ENCODE measurements at places on chromosomes 6 and 20.

- peak overlapping the region; percentile 12 for H3K4me3 ChIP-seq
- peak overlapping the region; percentile 83 for H3K27ac ChIP-seq
- peaks cover 51% of the 10 kb centered on the region for H3K36me3 ChIP-seq
These were observed 108.4 kb downstream of the RTN4IP1 start for GRCh38 chr6:106520711-106521401.

GRCh38 chr6:104462811-104463599 is 396.7 kb downstream of the HACE1 start:
- no peaks in the 10 kb centered on the region for H3K4me1 ChIP-seq
- H3K4me3 ChIP-seq: no peak overlapping the region
- H3K27ac ChIP-seq: no peak overlapping the region
- no peak for DNase-seq
- H3K27me3 ChIP-seq: no peaks in the 10 kb centered on the region

DNA sequence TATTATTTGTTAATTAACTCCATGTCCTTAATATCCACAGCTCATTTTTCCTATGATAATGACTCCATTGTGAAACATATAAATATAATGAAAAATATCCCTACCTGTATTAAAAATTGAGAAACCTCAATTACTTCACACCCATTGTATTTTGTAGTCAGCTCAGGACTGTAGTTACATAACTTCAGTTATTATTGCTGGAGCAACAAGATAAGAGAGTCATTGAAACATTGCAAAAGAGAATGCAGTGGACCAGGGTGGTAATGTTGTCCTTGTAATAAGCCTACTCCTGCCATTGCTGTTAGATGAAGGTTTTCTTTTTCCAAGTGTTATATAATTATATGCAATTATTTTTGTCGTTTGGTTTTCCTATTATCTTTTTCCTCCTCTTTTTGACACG is 184.4 kb downstream of the PRL start:
- H3K27me3 ChIP-seq: no peaks in the 10 kb centered on the region
- peaks cover 17% of the 10 kb centered on the region for H3K4me1 ChIP-seq
- no peak overlapping the region for H3K4me3 ChIP-seq

- no peak overlapping the region for H3K4me3 ChIP-seq
- no peaks in the 10 kb centered on the region for H3K36me3 ChIP-seq
- peaks cover 23% of the 10 kb centered on the region for H3K4me1 ChIP-seq
These were observed 49.7 kb downstream of the NOL4L start for GRCh38 chr20:32535316-32535952.

DNA sequence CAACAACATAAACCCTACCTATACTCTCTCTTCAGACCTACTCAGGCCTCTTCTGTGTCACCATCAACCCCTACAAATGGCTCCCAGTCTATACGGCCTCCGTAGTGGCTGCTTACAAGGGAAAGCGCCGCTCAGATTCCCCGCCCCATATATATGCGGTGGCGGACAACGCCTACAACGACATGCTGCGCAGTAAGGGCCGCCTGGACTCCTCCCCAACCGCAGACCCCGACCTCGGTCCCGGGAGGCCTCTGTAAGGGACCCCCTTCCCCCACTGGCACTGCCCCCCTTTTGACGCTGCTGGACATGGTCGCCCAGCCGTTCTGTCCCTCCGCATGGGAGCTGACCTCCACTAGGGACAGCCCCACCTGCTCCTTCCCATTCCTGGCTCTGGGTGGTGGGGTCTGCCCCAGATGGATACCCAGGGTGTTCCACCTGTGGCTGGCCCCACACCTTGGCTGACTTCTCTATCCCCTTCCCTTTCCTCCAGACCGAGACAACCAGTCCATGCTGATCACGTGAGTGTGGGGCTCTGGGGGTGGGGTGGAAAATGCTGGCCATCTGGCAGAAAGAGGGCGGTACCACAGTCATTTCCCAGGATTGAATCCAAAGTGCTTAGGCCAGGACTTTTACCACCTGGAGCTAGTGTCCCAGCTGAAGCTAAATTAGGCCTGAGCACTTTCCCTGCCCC is 25.0 kb downstream of the MYH7B start:
- peaks cover 6% of the 10 kb centered on the region for H3K27me3 ChIP-seq
- no peak overlapping the region for H3K4me3 ChIP-seq
- no peak overlapping the region for H3K27ac ChIP-seq
- H3K36me3 ChIP-seq: no peaks in the 10 kb centered on the region
- DNase-seq: no peak

- peaks cover 12% of the 10 kb centered on the region for H3K4me1 ChIP-seq
- H3K27ac ChIP-seq: peak overlapping the region; percentile 84
- DNase-seq: no peak
- H3K27me3 ChIP-seq: no peaks in the 10 kb centered on the region
These were observed 2.6 kb downstream of the GJA1 start for GRCh38 chr6:121437851-121438651.

- DNase-seq: no peak
- H3K36me3 ChIP-seq: no peaks in the 10 kb centered on the region
These were observed 92.5 kb downstream of the SESN1 start for GRCh38 chr6:109002051-109002697.

DNA sequence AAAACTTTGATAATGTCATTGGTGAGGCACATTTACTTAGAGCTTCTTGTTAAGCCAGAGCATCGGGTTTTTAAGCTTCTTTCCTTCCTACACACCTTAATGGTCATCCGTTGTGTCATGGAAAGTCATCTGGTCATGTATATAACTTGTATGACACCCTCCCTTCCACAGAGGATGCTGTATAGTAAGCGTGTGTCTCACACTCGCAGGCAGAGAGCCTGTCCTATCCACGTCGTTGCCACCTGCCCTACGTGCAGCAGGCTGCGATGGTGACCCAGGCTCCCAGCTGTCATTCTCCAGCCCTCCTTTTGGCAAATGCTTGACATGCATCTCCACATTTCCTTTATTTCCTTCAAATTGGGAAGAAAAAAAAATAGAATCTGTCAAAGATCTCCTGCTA is 85.6 kb downstream of the MYB start:
- H3K27ac ChIP-seq: no peak overlapping the region
- no peak for DNase-seq
- H3K36me3 ChIP-seq: no peaks in the 10 kb centered on the region
- H3K4me3 ChIP-seq: no peak overlapping the region
- H3K27me3 ChIP-seq: no peaks in the 10 kb centered on the region
- no peaks in the 10 kb centered on the region for H3K4me1 ChIP-seq

- peaks cover 40% of the 10 kb centered on the region for H3K4me1 ChIP-seq
- no peaks in the 10 kb centered on the region for H3K36me3 ChIP-seq
- H3K4me3 ChIP-seq: peak overlapping the region; percentile 30
- H3K27ac ChIP-seq: no peak overlapping the region
These were observed 11.0 kb downstream of the POU3F2 start for GRCh38 chr6:98845211-98846020.

- no peak overlapping the region for H3K4me3 ChIP-seq
- peaks cover 11% of the 10 kb centered on the region for H3K4me1 ChIP-seq
- no peak overlapping the region for H3K27ac ChIP-seq
- no peaks in the 10 kb centered on the region for H3K36me3 ChIP-seq
These were observed 3.6 kb downstream of the GHRH start for GRCh38 chr20:37257988-37258387.

- DNase-seq: no peak
- H3K36me3 ChIP-seq: no peaks in the 10 kb centered on the region
- no peaks in the 10 kb centered on the region for H3K27me3 ChIP-seq
- no peaks in the 10 kb centered on the region for H3K4me1 ChIP-seq
- no peak overlapping the region for H3K4me3 ChIP-seq
These were observed 140.6 kb upstream of the AHI1 start for GRCh38 chr6:135638108-135638507.

DNA sequence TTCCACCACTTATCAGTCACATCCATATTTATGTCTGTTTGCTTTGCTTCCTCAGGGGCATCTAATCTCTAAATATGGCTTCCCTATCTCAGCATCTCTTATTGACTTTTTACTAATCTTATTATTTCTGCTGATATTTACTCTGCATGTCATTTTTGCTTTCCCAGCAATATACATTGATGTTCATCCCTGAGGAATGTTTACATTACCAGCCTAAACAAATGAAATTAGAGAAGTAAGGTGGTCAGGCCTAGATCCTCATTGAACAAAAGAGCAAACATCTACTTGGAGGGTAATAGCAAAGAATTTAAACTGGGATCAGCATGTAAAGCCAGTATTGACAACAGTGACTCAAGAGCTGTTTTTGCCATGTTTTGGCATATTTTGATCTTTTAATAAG is 546.4 kb downstream of the MMUT start:
- H3K36me3 ChIP-seq: no peaks in the 10 kb centered on the region
- no peak overlapping the region for H3K4me3 ChIP-seq
- no peaks in the 10 kb centered on the region for H3K4me1 ChIP-seq

- DNase-seq: no peak
- H3K36me3 ChIP-seq: no peaks in the 10 kb centered on the region
- peaks cover 30% of the 10 kb centered on the region for H3K4me1 ChIP-seq
- no peaks in the 10 kb centered on the region for H3K27me3 ChIP-seq
- no peak overlapping the region for H3K4me3 ChIP-seq
These were observed 57.9 kb upstream of the MLN start for GRCh38 chr6:33861722-33862121.

Measured in esophagus squamous epithelium (tissue), 5 donors.